ENCODE measurements at places on chromosomes 3 and 15.
A peak's percentile ranks its signal among the peaks of the same experiment; 100 is the strongest.

GRCh38 chr3:19898721-19899120, 35.3 kb downstream of the EFHB start:
- DNase-seq, result no peak

DNA sequence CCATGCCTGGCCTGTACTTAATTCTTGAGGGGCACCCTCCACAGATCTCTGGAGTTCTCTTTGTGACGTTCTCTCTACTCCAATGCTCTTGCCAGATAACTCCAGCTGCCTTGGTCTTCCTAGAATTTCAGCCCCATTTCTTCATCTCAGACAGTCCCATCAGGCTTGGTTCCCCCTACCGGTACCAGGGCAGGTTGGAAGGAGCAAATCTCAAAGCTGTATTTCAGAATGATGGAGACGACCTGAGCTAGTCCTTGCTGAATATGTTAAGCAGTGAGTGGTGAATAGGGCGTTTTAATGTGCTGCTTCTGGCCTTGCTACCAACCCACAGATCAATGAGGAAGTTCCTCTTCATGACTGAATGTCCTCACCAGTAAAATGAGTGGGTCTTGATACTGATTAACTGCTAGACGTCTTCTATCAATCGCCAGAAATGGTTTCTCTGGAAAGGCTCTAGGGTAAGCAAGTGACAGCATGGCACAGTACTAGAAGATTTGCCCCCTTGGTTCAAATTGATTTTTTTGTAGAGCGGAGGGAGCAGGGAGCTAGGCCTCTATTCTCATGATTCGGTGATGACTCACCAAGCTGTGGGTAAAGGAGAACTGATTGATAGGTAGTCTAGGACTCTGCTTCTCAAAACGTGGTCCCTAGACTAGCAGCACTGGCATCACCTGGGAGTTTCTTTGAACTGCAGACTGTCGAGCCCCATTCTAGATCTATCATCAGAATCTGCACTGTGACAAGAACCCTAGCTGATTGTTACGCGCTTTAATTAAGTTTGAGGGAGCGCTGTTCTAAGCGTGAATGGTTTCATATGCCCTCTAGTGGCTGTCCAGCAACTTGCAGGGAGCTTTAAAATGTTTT, 67.8 kb downstream of the UBP1 start:
- DNase-seq, result peak; percentile 35

GRCh38 chr3:158920371-158920770, 118.5 kb downstream of the MFSD1 start:
- no peak for DNase-seq

GRCh38 chr3:13178107-13178506, 104.9 kb upstream of the IQSEC1 start:
- no peak for DNase-seq

DNA sequence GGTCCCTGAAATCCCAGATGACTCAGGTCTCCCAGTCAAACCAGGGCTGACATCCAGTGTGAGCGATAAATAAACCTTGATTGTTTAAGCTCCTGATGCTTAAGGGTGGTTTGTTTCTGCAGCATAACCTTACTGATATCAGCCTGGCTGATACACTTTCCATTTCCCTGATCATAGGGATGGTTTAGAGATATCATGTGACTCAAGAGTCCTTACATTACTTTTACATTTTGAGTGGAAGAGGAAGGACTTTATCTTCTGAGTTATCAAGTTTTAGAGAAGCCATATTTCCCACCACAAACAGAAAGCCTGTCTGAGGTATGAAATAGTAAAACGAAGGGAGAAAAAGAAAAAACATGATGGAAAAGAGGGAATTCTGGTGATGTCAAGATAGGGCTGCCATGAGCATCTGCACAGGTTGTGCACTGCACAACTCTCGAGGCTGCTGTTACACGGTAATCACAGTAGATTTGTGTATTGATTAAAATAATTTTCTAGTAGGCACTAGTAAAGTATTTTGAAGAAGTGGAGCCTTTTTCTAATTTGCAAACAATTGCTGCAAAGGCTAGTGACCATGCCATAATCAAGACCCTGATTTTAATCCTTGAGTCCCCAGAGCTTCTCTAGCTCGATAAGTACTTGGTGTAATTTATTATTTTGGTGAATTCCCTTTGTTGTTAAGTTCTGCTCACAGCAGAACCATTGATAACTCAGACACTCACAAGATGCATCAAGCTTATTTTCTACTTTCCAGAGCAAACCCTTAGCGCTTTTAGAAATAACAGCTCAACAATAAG, 34.1 kb upstream of the FBLN2 start:
- no peak for DNase-seq

DNA sequence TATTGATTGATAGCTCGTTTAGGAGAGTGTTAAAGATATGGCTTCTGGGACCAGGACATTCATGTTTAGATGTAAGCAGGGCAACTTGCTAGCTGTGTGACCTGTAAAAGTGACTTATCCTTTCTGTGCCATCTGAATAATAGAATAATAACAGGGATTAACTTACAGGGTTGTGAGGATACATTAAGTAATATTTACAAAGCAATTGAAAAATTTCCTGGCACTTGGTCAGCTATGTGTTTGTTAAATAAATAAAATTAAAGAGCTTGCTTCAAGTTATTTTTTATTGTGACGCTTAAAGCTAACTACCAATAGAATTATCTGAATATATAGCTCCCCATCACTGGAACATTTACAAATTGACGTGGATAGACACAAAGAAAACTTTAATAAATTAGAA, 287.9 kb upstream of the CDIN1 start:
- no peak for DNase-seq
